ENCODE measurements at places on chromosomes 2 and 18.

DNA sequence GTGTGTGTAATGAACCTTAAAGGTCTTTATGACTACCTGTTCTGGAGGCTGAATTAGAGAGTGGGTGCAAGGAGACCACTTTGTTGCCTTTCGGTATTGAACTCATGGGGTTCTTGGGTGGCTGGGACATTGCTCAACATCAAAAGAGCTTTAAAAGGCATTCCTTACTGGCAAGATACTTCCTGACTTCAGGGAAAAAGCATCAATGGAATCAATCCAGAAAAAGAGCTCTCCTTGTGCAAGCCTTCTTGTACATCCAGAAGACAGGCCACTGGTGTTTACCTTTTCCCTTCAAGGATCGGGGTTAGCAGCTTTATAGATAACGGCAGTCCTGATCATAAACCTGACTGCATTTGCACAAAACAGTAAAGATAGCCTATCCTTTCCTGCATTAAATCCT is 9.5 kb downstream of the PNO1 start:
- no peak for DNase-seq

DNA sequence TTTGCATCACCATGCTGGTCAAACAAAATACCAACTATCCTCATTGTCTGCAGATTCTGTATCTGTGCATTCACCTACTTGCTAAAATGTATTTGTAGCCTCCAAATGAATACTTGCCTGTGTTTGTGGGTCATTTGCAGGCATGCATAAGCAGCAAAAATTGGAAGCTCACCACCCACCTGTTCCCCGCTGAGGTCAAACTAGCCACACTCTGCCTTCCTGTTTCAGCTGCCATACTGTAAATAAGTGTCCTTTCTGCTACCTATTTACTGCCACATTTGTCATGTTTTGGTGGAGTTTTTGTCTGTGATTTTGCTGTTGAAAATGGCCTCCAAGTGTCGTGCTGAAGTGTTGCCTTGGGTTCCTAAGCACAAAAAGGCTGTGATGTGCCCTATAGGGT is 50.0 kb upstream of the ACMSD start:
- no peak for DNase-seq

DNA sequence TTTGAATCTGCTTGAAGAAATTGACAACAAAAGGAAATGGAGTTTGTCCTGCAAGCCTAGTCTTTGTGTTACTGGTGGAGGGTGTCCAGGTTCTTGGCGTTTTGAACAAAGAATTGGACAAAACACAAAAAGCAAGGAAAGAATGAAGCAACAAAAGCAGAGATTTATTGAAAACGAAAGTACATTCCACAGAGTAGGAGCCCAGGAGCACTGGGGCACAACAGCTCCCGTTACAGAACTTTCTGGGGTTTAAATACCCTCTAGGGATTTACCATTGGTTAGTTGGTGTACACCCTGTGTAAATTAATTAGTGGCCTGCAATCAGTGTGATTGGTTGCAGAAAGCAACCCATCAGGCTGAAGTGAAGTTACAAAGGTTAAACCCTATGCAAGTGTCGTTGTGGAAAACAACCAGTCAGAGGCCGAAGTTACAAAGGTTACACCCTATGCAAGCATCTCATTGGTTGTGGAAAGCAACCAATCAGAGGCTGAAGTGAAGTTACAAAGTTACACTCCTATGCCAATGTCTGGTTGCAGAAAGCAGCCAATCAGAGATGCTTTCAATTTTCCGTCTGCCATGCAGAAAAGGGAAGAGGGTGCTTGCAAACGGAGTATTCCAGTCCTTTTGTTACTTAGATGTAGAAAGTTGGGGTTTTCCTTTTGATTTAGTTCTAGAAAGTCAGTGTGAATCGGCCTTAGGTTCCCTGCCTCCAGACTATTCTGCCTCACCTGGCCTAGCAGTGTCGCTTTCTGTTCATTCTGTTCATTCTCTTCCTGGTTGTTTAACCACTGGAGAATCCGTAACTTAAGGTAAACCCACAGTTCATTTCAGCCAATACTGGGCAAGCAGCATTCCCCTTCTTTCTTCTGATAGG is 47.6 kb upstream of the PTH2R start:
- DNase-seq, result no peak

GRCh38 chr2:192053921-192054320 is 140.8 kb downstream of the TMEFF2 start:
- DNase-seq, result no peak

DNA sequence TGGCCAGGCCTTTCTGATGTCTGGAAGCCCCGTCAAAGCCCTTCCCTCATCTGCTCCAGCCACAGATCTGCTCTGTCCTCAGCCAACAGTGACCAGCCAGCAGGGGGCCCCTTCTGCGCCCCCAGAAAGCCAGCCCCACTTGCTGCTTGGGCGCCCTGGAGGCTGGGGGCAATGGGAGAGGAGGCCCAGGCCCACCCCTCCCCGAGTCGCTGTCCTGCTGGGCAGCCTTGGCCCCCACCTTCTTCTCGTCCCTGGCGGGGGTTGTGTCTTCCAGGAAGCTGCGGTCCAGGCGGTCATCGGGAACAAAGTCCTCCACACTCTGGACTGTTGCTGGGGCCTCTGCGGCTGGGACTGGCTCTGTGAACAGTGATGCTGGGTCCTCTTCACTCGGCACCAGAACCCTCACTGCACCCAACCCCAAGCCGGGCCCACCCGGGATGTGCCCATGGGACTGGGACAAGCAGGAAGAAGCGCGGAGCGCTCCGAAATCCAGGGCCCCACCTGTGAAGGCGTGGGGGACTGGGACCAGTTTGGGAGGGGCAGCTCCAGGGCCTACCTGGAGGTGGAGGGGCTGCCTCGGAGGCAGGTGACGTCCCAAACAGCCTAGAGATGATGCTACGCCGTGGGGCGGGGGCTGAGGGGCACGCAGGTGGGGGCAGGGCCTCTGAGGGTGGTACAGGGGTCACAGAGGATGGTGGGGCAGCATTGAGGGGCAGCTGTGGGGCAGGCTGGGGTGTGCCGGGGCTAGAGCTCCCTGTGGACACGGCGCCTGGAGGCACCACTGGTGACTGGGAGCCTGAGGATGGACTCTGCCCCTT is 257.6 kb downstream of the ANKRD30B start:
- no peak for DNase-seq

DNA sequence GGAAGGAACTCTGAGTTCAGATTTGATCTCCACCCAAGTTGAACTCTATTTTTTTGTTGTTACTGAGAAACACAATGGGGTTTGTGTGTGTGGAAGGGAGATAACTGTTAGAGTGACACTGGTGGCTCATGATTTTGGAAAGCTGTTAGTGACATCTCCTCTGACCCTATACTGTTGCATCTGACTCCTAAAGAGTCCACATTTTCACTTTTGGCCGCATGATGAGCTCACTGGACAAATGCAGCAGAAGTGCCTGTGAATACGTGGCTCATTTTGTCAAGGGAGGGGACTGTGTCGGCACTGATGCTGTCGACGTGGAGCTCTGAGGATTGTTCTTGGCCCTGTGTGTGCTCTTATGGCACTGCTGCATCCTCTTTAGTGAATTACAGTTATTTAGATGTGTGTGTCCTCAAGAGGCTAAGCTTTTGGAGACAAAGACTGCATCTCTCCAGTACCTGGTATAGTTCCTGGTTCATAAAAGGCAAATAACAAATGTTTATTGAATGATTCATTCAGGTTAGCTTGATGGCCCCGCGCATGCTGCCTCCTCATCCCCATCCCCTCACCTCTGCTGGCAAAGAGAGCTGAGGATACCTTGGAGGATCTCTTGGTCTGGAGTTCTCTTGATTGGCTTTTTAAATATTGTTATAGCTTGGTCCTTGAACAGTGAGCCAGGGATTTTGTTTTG is 135.4 kb downstream of the PHLPP1 start:
- DNase-seq, result no peak

DNA sequence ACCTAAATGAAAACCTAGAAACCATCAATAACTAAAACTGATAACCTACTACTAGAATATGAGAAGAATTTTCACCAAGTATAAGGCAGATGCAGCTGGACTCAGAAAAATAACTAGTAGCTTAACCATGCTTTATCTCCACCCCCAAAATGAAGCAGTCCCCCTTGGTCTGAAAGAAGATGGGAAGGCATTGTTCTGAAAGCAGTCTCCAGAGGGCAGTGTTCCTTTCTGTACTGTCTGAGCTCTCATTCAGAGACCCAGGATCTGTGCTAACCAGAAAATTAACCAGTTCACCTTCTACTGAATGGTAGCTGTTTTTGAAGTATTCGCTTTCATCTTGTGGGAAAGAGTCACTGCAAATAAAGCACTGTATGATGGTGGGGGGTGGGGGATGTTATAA is 273.0 kb downstream of the PDE11A start:
- DNase-seq, result no peak

DNA sequence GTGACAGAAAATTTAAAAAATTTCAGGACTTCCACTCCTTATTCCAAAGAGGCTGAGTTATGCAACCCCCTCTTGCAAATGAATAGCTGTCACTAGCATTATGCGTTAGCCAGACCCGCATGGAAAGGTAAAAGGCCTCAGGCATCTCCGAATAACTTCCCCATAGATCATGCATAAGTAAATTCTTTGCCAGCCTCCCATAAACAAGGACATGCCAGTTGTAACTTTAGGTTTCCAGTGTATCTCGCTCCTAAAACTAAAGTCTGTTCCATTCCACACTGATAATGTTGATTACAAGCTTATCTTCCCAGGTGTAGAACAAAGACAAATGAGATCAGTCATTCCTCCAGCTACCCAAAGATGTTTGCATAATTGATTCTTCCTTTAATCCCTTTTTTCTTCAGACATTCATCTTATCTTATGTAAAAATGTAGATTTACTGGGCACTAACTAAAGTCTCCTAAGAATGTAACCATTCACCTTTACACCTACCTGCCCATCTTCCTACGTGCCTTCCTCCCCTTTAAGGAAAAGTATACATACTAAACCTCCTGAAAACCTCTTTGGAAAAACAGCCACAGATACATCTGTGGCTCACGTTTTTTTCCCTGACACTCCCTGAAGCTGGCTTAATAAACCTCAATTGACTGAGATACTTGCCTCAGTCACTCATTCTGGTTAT is 13.6 kb upstream of the NFU1 start:
- no peak for DNase-seq

DNA sequence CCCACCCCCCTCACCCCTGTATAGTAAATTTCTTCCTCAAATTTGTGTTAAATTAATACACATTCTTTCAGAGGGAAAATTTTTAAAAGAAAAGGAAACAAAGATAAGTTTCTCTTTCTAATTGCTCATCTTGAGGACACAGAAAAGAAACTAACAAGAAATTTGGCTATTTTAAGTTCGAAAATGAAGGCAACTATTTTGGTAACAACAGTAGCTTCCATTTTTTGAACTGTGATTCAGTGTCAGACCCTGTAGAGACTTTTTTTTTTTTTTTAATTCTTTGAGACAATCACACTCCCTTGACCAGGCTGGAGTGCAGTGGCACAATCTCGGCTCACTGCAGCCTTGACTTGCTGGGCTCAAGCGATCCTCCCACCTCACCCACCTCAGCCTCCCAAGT is 194.9 kb downstream of the SS18 start:
- DNase-seq, result no peak

DNA sequence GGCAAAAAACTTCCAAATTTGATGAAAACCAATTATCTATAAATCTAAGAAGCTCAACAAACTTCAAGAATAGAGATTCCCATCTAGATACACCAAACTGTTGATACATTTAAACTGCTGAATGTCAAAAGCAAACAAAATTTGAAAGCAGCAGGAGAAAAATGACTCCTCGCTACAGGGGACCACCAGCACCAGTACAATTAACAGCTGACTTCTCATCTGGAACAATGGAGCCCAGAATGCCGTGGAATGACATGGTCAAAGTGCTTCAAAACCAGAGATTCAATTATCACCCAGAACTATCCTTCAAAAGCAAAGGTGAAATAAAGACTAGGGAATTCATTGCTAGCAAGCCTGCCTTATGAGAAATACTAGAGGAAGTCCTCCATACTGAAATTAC is 11.6 kb downstream of the SRSF7 start:
- DNase-seq, result no peak

DNA sequence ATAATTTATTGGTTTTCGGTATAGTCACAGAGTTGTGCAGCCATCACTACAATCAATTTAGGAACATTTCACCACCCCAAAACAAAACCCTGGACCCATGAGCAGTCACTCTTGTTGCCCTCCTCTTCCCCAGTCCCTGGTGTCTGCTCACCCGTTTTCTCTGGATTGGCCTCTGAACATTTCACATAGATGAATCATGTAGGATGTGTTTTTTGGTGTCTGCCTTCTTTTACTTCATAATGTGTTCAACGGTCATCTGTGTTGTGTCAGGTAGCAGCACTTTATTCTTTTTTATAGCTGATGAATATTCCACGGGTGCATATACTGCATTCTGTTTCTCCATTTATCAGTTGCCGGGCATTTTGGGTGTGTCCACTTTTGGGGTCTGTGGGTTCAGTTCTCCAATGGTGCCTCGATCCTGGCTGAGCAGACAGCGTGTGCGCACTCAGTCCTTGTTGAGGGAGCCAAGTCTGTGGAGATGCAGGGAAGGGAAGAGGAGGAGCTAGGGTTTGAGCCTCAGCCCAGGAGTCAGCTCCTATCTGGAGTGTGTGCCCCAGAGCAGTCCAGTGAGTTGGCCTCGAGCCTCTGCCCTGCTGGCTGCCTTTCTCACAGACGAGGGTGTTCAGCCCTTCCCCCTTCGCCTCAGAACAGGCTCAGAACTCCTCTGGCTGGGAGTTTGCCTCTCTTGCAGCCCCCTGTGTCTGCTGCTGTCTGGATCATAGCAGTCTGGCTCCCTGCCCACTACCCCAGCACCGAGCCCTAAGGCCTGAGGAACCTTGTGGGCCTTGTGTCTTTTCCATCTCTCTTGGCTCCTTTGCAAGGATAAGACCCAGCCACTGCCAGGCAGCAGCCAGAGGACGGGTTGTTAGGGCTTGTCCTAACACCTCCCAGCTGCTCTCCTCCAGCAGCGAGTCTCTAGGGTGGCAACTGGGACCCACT is 18.0 kb downstream of the C2orf74 start:
- DNase-seq, result no peak

- DNase-seq, result no peak
Measured at GRCh38 chr18:11119550-11119949, 29.8 kb downstream of the PIEZO2 start.

- DNase-seq, result peak; percentile 66
Measured at GRCh38 chr2:8090748-8091700, 590.8 kb upstream of the ID2 start.

DNA sequence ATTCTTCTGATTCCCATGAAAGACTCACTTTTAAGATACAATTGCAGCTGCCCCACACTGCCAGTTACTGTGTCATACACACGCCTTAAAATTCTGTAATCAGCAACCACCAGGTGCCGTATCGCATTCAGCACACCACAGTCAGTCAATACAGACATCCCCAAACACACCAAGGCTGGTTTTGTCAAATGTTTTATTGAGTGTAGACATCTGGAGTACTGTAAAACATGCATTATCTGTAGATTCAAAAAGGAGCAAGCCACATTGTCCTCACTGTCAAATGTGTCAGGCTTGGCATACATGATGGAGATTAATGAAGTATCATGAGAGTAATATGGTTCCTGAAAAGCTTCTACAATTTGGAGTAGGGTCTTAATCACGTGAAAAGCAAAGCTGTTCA is 109.7 kb upstream of the SP3 start:
- no peak for DNase-seq
